Fibroblast of upper back skin (primary cell): ENCODE measurements at places on chromosomes 1 and 21.

DNA sequence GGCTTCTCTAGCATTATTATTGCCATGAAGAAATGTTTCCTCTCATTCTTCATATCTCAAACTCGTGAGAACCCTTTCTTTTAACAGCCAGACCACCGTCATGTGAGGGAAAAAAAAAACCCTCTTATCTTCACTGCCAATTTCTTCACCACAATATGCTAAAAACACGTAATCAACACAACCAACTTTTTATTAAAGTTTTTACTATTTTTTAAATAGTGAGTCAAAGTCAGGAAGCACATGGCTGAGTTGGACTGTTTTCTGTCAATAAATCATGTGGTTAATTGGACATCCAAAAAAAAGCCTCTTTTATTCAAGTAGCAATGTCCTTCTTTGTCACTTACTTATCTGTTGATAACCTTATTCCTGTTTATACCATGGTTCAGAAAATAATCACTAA, 55.9 kb upstream of the SAMD13 start:
- no peak for DNase-seq

GRCh38 chr1:5475572-5475971, 516.7 kb downstream of the NPHP4 start:
- no peak for DNase-seq

GRCh38 chr1:116544588-116545358, 26.1 kb downstream of the CD58 start:
- DNase-seq, result no peak

- DNase-seq, result no peak
These were observed 3.3 kb downstream of the SH3BGR start for GRCh38 chr21:39454949-39455668.

- no peak for DNase-seq
These were observed 9.9 kb downstream of the FAM3B start for GRCh38 chr21:41326414-41327080.

GRCh38 chr1:176735201-176735600, 272.2 kb downstream of the PAPPA2 start:
- DNase-seq, result peak; percentile 10
